ENCODE measurements at places on chromosomes 2 and 18.
A peak's percentile ranks its signal among the peaks of the same experiment; 100 is the strongest.

GRCh38 chr18:34592961-34593382 is 117.1 kb upstream of the DTNA start:
- DNase-seq, result no peak

DNA sequence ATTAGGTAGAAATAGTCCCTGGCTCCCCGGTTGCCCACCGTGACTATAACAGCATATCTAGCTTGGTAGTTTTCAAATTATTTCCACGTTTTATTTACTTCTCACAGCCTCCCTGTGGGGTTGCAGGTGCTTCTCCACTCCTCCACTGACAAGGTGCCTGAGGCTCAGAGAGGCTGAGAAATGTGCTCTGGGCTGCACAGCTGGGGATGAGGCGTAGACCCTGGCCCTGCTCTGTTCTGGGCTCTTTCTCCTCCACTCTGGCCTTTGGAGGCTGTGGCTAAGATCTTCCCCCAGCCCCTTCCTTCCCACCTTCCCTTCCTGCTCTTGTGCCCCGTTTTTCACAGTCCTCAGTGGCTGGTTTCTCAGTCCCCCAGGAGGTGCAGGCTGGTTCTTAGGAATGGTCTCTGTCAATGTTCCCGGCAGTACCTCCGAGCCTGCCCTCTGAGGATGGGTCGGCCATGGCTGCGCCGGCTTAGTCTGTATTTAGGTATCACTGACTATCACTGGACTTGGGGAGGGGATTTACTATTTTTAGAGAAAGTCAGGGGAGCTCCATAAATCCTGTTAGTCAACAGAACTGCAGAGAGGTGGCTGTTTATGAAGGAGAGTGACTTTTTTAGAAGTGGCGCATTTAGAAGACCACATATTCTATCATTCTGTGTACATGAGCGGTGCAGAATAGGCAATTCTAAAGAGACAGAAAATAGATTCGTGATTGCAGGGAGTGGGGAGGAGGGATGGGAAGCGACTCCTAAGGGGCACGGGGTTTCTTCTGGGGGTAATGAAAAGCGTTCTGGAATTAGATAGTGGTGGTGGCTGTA is 35.0 kb downstream of the HPCAL1 start:
- DNase-seq, result no peak

DNA sequence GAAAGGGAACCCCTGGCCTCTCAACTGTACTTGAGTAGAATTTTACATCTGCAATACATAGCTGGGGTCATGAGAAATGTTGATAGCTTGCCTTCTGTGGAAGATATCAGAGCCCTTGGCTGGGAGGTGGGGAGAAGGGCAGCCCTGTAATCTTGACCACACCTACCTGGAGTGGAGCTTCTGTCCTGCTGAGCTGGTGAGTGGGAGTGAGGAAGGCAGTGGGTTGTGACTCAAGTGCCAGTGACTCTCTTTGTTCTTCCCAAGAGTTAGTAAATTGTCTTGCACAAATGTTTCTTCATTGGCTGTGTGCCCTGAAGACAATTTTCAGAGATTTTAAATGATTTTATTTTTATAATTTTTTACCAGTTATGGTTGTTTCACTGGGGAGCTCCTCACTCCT is 277.3 kb downstream of the MBD5 start:
- no peak for DNase-seq

DNA sequence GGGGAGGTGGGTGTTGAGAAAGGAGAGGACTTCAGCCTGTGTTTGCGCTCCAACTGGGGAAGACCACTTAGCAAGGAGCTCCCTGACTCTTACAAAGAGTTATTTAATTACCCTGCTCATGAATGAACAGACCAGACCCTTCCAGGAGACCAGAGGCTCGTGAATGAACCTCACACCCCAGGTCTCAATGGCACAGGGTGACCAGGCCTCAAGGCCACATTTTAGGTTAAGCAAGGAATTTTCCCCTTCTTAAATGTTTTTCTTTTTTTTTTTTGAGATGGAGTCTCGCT is 25.3 kb downstream of the SMAD7 start:
- no peak for DNase-seq

GRCh38 chr2:3287896-3288295 is 89.7 kb downstream of the EIPR1 start:
- no peak for DNase-seq

DNA sequence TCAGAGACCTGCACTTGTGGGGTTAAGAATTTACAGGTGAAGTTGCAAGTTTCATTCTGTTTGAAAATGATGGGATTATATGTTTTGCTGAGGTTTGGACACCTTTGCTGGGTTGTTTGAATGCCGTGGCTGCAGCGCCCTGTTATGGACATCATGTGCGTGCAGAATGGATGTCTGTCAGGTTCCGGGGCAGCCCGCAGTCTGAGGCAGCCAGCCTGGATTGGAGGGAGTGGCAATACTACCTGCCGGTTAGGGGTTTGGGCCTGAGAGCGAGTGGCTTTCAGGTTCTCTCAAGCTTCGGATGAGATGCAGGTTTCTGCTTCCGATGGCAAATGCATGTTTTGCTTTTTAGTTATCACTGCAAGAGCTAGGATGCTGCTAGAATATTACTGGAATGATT is 1.1 kb downstream of the CASP8 start:
- DNase-seq, result peak; percentile 54

DNA sequence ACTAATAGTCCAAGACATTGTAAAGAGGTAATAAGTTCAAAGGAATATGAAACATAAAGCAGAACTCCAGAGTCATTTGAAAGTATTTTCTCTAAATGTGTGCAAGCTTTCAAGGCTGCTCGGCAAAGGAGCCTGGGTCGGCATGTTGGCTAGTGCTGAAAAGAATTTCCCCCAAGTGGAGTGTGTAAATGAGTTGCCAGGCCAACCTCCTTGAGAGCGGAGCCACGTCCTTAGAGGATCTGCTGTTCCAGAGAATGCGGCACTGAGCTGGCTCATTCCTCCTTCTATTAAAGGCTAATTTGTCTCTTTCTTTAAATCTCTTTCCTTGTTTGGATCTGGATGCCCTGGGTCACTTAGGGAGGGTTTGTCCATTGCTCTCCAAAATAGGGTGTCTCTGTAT is 127.5 kb downstream of the RDH14 start:
- no peak for DNase-seq

DNA sequence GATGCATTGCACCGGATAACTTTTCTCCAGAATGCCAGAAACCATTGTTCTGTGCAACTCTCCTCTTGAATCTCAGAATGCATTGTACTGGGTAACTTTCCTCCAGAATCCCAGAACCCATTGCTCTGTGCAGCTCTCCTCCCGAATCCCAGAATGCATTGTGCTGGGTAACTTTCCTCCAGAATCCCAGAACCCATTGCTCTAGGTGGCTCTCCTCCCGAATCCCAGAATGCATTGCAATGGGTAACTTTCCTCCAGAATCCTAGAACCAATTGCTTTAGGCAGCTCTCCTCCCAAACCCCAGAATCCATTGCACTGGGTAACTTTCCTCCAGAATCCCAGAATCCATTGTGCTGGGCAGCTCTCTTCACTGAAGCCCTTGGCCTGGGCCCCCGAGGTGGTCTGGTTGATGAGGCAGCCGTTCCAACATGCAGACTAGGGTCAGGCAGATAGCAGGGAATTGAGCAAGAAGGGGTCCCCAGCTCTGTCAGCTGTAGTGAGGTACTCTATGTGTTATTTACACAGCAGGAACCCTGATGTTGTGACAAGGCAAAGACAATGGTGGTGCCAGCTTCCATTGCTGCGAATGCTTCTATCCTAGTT is 9.4 kb downstream of the FOSL2 start:
- no peak for DNase-seq

DNA sequence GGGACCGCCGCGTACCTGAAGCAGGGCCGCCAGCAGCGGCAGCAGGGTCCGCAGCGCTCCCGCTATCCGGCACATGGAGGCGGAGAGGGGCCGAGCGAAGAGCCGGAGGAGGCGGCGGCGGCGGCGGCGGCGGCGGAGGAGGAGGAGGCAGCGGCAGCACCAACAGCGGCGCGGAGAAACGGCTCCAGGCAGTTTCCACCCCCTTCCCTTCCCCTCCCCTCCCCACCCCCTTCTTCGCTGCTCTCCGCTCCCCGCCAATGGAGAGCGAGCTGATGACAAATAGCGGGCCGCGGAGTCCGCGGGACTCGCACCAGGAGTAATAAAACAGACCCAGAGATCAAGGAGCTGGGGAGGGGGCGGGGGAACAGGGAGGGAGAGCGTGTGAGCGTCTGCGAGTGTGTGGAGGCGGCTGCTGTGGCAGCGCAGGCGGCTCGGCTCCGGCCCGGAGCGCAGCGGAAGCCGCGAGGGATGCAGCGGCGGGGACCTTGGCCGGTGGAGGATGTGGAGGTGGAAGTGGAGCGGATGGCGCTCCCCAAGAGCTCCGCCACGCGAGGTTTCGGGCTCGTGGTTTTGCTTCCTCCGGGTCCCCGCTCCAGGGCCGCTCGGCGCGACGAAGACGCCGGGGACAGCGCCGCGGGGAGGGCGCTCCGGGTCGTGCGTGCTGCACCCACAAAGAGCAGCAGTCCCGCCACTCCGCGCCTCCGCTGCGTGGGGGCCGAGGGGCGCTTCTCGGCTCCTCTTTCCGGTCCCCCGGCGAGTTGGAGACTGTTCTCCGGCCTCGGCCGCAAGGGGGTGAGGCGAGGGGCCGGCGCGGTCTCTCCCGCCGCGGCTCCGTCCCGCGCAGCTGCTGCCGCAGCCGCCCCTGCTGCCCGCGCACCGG is at the start of gene CDH2:
TSS of gene CDH2 (minus strand) at position 183 of the 880 bp plus-strand sequence. CDS start at position 75, 108 bp downstream.
- DNase-seq, result no peak

DNA sequence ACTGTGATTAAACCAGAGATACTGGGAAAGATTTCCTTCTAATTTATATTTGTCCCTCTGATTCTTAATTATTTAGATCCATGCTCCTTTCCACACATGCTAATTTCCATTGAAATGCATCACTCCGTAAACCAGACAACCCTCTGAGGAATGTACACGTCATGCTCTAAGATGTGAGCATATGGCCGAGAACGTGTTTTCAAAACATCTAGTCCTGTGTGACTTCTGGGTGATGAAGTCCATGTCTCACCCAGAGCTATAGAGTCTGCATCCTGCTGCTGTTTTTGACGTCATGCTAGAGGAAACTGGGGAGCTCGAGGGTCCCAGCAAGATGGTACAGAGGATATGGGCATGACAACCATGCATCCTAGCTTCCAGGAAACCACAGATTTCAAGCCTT is 53.6 kb downstream of the CAPN13 start:
- DNase-seq, result no peak

GRCh38 chr2:219861307-219861706 is 233.9 kb downstream of the SLC4A3 start:
- DNase-seq, result no peak

- no peak for DNase-seq
Measured at GRCh38 chr2:233255151-233255550, 3.7 kb downstream of the ATG16L1 start.

GRCh38 chr2:31903109-31903780 is 107.6 kb downstream of the MEMO1 start:
- no peak for DNase-seq

- no peak for DNase-seq
Measured at GRCh38 chr2:38056216-38056615, 19.7 kb downstream of the CYP1B1 start.

GRCh38 chr18:62165583-62165982 is 21.3 kb downstream of the PIGN start:
- no peak for DNase-seq

DNA sequence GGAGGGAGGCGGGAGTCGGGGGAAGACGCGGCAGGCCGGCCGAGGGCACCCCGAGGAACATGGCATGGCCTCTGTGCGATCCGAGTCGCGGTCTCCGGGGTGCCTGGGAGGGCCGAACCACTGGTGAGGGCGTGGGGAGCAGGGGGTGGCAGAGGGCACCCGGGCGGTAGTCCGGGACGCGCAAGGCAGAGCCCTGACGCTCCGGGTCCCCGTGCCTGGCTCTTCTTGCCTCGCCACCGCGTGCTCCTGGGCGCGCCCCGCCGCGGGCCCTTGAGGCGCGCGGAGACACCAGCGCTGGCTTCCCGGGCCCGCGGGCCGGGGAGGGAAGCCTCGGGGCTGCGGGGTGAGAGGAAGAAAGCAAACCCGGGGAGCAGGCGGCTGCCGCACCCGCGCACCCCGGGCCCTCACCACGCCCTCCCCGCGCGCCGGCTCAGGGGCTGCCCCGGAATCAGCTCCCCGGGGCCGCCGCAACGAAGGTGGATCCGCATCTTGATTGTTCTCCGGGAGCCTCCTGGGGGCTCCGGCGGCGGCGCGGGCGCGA is 4.3 kb downstream of the SOX11 start:
- no peak for DNase-seq
